ENCODE measurements at places on chromosomes 7 and 10.

- DNase-seq: no peak
Measured at GRCh38 chr10:70093335-70093944, 39.2 kb downstream of the AIFM2 start.

GRCh38 chr7:30053068-30053467, 24.9 kb downstream of the PLEKHA8 start:
- no peak for DNase-seq

DNA sequence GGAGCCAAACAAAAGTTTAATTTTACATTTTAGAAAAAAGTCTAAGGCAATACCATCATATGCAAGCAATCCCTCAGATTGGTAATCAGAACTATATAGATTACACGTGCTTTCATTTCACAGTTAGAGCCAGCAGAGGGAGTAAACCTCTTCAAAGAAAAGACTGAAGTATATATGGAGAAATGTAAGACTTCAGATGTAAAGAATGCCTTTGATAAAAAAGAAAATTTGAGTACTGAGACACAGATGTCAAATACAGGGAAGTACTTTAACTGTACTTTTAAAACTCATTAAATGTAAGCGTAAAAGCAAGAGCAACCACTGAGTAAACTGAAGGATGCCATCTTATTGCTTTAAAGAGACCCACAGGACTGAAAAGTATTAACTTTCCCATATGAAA, 101.4 kb upstream of the FAM133B start:
- DNase-seq: peak; percentile 12

DNA sequence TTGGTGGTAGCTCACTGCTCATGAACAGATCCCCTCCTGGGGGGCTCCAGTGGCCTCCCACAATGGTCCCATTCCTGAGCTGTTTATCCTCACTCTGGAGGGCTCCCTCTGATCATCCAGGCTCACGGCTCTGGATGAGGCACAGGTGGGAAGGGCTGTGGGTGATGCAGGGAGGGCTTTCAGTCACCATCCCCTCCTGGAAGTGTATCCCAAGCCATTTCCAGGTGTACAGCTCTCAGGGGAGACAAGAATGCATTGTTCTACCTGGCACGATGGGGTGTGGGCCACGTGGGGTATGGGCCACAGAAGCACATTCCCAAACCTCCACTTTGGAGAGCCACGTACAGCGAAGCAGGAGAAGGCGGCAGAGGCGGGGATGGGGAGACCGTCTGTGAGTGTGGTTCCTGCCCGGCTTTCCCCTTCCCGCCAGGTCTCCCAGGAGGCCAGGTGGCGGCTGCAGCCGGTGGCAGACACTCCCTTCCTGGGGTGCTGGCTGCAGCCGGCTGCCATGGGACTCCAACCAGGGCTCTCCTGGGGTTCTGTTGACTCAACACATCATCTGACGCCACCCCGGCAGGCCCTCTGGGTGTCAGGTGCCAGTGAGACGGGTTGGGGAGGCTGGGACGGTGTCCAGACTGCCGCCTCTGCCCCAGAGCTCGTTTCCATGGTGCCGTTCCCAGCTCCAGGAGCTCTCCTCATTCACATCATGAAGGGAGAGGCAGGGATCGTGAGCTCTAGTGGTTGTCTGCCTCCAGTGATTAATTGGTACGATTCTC, 169.7 kb upstream of the RHEB start:
- DNase-seq: no peak

DNA sequence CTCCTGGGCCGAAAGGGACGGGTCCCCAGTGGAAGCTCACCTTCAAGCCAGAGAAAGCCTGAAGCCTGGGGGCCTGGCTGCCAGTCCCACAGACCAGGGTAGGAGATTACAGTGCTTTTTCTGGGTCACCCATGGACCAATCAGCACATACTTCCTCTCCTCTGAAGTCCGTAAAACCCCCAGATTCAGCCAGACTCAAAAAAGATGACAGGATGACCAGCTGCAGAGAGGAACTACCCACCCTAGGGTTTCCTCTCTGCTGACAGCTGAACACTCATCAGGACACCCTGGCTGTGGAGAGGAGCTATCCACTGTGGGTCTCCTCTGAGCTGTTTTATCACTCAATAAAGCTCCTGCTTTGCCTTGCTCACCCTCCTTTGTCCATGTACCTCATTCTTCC, 78.0 kb downstream of the SAMD9 start:
- DNase-seq: no peak

- DNase-seq: no peak
Measured at GRCh38 chr7:50095634-50096033, 2.6 kb upstream of the ZPBP start.

DNA sequence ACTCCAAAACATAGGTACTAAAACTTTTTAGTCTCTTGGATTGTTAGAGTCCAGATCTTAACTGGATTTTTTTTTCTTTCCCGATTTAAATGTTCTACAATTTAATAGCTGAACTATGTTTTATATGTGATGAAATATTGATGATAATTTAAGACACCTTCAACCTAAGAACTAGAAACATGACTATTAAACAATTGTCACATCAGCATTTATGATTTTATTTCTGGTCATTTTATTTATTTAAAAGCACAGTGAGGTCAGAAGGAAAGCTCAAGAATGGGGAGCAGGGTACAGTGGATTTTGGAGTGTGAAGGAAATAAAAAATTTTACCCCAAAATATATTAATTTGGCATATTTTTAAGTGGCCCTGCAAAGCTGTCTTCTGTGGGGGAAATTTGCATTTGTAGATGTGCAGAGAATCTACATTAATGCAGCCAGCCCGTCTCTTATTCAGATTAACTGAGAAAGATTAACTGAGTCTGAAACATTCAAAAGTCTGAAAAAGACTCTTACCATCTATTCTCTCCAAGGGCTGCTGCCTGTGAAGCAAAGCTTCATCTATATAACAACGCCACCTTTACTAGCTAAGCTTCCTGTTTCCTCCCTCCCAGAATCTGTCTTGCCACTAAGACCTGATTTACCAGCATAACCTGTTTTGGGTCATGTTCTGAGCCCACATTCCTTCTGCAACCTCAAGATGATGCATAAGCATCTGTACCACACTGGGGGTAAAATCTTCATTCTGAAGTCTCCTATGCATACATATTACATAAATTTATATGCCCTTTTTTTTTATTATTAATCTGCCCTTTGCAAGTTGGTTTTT, 86.4 kb downstream of the TMEM106B start:
- no peak for DNase-seq

GRCh38 chr10:23432639-23433038, 6.2 kb upstream of the OTUD1 start:
- DNase-seq: peak; percentile 4

DNA sequence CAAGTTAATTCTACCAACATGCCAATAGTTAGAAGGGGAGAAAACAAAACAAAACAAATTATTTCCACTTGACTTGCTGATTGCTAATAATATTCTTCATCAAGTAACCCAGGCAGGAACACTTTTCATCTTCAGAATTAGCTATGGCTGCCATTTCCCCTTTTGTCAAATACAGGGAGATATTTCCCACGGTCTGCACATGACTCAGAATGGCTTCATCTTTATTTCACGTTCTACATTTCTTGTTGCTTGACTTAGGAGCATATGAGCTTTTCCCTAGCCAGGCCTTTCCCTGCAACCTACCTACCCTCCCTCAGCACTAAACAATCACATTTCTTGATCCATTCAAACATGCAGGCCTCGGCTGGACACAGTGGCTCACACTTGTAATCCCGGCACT, 6.5 kb downstream of the CPVL start:
- no peak for DNase-seq

DNA sequence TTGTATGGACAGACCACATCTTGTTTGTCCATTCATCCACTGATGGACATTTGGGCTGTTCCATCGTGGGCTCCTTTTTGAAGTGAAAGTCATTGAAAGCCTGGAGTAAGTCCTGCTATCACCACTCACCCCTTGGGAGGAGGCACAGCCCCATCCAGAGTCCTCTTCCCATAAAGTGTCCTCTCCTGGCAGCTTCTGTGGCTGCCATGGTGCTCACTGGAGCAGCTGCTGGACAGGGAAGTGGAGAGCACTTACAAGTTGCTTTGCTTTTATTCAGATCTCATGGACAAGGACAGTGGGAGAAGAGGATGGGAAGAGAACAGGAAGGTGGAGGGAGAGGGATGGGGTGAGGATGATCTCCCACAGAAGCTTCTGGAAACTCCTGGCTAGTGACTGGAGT, 18.5 kb upstream of the EIF5AL1 start:
- DNase-seq: no peak

GRCh38 chr7:84251277-84251781, 56.7 kb upstream of the SEMA3A start:
- no peak for DNase-seq

- no peak for DNase-seq
Measured at GRCh38 chr10:115295213-115295805, 202.1 kb downstream of the ATRNL1 start.

- no peak for DNase-seq
Measured at GRCh38 chr10:17910125-17910789, 41.5 kb upstream of the SLC39A12 start.

DNA sequence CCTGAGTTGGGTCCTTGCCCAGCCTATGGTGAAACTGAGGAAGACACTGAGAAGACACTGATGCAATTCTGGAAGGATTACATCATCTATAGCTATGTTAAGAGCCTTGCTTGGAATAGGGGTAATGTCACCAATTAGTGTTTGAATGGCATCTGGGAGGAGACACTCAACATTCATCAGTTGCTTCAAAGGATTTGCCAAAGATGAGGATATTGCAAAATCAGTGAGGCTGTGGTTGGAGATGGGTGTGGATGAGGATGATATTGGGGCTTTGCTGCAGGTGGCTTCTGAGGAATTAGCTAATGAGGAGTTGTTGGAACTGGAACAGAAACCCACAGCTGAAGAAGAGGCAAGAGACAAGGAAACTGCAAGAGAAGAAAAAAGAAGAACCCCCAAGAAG, 146.7 kb upstream of the SP4 start:
- peak; percentile 90 for DNase-seq

DNA sequence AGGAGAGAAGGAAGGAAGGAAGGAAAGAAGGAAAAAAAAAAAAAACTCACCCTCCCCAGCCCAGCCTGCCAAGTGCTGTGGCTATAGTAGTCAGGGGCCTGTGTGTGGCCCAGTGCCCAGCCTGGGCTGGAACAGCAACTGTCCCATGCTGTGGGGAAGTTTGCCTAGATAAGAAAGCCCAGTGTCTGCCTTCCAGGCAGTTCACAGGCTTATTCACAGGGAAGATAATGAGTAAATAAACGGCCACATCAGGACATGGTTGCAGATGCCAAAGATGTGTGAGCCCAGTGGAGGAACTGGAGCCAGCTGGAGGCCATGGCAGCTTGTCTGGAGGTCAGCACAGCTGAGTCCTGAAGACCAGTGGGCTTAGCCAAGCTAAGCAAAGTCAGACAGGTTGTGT, 132.4 kb upstream of the FOXK1 start:
- no peak for DNase-seq

- no peak for DNase-seq
Measured at GRCh38 chr7:155754165-155754564, 58.1 kb downstream of the SHH start.

DNA sequence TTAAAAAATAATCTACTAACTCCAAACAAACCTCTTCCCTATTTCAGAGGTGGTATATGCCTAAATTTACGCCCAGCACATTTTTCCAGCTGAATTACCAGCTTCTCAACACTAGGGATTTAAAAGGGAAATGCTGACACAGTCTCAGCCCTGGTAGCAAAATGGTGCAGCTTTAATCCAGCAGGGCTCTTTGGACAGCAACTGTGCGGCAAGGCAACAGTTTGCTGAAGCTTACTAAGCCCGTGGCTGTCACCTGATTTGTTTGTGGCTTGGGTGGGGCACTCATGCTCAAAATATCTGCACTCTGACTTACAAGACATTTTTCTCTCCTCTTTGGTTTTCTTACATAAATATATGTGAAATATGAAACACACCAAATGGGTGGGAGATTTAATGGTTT, 206.7 kb downstream of the POU6F2 start:
- DNase-seq: no peak

DNA sequence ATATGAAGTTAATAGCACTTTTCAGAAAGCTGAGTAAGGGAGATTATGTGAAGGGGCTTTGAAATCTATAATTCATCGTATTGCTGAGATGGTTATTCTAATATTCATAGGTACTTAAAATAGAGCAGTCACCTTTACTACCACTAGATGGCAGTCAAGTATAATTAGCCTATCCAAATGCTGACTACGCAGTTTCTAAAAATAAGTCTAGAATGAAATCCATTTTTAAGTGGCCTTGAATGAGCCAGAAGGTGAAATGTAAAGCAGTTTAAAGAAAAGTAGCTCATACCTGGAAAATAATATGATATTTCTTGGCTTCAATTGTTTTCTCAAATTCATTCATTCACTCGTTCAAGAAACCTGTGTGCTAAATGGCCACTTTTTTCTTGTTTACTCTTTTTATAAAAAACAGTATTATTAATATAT, 1277.1 kb downstream of the GATA3 start:
- DNase-seq: no peak

DNA sequence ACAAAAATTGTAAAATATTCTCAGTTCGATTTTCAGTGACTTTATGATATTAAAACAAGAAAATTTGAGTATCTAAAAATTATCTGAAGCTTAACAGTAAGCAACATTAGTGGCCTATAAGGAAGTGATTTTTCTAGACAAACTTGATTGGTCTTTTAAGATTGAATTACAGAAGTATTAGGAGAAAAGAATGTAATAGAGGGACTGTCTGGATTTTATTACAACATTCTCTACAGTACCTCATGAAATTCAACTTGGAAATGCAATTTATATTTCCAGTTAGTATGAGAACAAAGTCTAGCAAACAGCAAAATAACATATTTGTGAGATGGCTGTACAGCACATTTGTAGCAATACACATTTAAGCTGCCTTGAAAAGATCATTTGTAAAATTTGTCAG, 18.8 kb downstream of the REEP3 start:
- DNase-seq: no peak

DNA sequence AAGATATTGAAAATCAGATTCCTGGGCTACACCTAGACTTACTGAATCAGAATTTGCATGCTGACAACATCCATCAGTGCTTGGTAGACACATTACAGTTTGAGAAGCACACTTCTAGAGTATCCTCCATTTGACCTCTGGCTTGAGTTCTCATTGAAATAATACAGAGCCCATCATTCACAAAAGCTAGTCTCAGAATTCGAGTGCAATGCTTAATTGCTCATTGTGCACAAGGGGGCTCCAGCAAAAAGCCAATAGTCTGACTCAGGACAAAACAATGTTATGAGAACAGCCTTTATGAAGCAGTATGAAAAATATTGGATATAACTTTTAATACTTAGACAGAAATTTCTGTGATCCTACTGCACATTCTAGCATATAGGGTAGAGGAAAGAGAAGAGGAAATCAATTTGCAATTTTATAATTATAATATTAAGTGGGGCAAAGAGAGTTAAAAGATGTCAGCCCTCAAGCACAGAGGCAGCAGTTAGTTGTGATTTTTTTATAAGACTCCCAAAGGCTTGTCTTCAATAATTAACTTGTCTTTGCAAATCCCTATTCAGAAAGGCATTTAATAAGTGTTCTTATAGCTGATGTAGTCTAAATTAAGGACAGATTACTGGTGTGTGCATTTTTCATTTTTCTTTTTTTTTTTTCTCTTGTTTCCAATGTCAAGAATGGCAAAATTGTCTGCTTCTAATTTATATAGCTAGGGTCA, 105.8 kb upstream of the ANK3 start:
- no peak for DNase-seq
